Cerebellum (tissue), 4 donors: ENCODE measurements at places on chromosomes 13 and 19.
A peak's percentile ranks its signal among the peaks of the same experiment; 100 is the strongest.

- DNase-seq = no peak
Observed at GRCh38 chr13:110294146-110294545, 12.8 kb downstream of the COL4A1 start.

DNA sequence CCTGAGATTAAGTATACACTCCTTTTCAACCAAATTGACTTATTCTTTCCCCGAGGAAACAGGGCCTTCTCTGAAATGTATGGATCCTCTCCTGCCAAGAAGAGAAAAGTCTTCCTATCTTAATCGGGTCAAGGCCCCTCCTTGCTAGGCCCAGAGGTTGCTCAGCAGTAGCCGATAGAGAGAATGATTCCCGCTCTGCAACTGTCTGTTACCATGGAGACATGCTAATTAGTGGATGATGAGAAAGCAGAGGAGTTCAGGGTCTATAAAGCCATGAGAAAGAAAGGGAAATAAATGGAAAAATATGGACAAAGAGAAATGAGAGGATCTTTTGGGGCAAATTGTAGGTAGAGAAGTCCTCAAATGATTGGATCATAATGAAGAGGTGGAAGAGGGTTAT lies 103.5 kb downstream of the POU4F1 start:
- DNase-seq = no peak

DNA sequence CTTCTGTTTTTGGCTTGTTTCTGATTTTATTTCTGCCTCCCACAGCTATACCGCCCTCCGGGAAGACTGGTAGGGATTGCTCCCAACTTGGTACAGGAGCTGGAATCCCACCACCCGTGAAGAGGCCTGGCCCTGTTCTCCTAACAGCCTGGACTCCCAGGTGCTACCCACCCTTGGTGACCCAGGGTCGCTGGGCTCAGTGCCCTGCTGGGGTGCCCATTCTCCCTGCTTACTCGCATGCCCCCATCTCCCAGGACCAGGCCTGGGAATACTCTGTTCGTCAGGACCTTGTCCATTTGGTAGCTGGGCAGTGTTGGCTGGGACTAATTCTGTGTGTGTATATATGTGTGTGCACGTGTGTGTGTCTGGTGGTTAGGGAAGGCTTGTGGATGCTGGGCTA lies 41.0 kb upstream of the TMTC4 start:
- no peak for DNase-seq

DNA sequence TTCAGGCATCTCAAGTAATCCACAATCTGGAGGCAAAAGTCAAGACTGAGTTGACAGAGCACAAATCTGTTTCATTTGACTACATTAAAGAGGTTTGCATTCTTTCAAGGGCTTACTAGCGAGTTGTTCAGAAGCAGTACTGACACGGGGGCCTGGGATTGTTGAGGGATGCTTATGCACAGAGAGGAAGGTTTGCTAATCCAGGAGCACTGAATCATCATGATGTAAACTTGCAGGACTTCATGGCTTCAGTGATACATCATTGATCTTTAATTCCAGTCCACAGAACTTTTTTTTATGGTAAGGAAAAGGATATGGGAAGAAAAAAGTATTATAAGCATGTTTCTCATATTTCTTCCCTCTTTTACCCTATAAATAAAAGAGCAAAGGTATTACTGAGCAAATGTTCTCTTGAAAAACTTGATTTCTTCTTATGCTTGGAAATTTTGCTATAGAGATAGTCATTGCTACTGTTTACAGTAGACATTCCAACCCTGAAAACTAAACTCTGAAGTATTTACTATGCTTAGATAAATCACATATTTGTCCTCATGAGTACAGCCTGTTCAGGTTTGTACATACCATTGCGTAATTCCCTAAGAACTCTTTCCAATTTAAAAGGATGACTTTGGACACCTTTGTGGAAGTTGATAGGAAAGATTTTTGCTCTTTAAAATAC lies 65.8 kb upstream of the KPNA3 start:
- DNase-seq = no peak

- DNase-seq = no peak
Observed at GRCh38 chr13:80144493-80144892, 196.4 kb downstream of the SPRY2 start.

DNA sequence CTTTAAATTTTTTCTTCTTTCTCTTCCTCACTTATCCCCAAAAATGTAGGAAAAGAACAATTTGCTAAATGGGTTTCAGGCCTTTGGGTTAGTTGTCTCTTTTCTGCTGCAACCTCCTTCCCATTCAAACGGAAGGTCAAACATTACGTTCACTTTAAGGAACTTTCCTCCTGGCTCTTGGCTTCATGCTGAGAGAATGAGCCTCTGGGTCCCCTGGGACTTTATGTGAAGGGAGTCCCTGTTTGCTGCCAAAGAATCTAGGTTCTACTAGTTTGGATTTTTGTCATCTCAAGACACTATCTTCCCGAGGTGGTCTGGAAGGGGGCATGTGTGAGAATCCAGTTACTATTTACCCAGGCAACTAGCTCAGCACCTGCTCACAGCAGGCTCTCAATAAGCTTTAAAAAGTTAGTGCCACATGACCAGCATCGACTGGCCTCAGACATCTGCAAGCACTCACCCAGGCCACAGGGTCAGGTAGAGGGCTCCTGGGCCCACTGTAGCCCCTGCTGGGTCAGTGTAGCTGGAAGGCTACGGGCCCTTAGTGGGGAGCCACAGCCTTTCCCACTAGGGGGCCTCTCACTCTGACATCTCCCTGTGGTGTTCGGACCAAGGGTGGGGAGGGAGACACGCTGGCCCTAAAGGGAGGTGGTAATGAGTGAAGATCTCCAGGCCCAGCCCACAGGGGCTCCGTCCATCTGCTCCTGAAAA lies 40.5 kb downstream of the FAM124A start:
- DNase-seq = no peak

- no peak for DNase-seq
Observed at GRCh38 chr13:110493613-110494012, 67.9 kb downstream of the RAB20 start.

GRCh38 chr19:45471111-45471930 lies 3.5 kb downstream of the FOSB start:
- no peak for DNase-seq

DNA sequence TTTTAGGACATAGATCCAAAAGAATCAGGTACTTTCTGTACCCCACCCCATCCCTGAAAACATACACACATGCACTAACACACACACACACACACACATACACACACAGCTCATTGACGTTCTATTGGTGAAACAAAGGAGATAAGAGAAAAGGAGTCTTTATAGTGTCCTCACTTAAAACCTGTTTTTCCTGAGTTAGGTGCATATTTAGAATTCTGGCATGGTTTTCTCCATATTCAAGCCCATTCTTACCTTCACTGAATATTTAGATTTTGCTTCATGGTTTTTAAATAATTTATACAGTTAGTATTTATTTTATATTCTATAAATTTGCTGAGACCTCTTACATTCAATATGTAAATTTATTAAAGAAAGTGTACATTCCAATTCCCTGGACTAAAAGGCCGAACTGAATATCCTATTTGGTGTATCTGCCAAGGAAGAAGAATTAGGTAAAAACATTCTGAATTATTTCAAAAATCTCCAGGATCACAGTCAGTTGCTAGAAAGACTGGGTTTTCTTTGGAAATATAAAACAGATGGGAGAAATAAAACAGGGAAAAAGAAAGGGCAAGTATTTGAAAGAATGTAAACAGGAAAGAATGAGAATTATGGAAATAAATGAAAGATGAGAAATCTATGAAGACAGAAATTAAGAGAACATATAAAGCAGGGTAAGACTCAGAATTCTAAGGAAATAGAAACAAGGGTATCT lies 556.2 kb downstream of the KCTD12 start:
- DNase-seq = no peak

DNA sequence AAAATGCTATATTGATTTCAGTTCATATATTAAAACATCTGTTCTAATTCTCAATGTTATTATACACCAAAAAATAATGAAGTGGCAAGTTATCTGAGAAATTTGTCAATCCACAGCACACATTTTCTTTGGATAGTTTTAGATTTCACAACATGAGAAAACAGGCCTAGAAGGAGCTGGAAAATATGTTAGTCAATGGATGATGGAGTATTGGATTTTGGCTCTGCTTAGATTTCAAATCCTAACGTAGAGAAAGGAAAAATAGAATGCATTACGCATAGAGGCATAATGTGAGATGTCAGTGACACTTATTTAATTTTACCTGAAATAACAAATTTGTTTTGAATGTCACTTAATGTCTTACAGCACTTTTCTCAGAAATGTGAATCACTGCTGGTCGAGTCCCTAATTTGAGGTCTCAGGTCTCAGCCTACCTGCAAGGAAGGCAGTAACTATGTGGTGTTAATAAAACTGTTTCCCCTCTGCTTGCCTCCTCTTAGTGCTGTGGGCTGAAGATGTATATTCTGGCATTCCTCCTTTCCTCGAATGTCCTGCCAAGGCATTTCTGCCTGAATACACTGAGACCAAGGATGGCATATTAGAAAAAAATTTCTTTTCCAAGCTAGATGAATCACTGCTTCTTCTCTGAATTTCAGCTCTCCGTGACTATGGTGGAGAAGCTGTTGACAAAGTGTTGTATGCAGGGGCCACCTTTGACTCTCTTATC lies 232.4 kb downstream of the POSTN start:
- no peak for DNase-seq

- DNase-seq = no peak
Observed at GRCh38 chr19:1901940-1902404, 3.2 kb upstream of the ADAT3 start.

- no peak for DNase-seq
Observed at GRCh38 chr13:64680739-64681138, 2549.4 kb downstream of the PCDH9 start.

GRCh38 chr19:42420055-42420544 lies 7.1 kb downstream of the LIPE start:
- no peak for DNase-seq

- peak; percentile 16 for DNase-seq
Observed at GRCh38 chr13:102597029-102597961, 509 bp downstream of the TPP2 start.

DNA sequence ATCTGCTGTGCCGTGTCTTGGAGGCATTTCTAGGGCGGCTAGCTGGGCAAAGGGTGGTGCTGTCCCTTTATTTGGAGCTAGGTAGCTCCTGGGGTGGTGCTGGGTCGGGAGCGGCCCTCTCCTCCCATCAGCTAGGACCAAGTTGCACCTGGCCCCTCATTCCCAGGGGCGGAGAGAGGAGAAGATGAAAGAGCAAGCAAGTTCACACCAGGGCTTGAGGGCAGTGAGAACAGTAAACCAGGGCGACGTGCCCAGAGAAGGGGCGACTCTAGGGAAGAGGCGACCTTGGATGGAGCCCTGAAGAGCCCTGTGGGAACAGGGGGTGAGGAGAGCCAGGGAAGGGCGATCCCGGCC lies 17.0 kb upstream of the KCNN1 start:
- no peak for DNase-seq

- no peak for DNase-seq
Observed at GRCh38 chr19:46449228-46449627, 20.5 kb upstream of the PNMA8C start.

DNA sequence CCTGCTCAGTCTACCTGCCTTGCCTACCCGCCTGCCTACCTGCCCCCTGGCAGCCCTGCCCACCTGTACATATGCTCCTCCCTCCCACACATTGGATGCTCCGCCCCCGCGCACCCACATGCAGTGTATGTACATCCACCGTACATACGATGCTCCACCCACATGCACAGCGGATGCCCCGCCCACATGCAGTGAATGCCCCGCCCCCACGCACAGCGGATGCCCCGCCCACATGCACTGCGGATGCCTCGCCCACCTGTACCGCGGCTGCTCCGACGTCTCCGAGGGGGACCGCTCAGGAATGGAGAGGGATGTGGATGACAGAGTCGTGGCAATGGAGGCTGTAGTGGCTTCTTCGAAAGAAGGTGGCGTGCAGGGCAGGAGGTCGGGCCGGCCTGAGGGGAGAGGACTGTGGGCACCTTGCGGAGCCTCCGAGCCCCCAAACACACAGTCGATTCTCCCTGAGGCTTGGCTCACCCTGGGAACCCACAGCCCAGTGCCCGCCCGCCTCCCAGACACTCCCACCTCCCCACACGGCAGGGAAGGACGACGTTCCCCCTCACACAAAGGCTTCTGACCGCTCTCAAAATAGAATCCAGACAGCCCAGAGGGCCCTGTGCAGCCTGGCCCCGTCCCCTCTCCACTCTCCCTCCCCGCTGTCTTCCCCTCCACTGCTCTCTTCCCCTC lies 16.5 kb upstream of the CACTIN start:
- DNase-seq = no peak

DNA sequence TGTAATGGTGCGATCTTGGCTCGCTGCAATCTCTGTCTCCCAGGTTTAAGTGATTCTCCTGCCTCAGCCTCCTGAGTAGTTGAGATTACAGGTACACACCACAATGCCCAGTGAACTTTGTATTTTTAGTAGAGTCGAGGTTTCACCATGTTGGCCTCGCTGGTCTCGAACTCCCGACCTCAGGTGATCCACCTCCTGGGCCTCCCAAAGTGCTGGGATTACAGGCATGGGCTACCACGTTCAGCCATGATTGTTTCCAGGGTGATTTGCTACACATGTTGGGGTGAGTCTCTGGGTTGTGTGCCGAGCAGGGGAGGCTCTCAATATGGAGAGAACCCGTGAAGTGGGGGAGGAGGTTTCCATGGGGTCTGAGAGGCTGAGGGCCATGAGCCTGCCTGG lies 24.8 kb upstream of the CEACAM21 start:
- DNase-seq = no peak

DNA sequence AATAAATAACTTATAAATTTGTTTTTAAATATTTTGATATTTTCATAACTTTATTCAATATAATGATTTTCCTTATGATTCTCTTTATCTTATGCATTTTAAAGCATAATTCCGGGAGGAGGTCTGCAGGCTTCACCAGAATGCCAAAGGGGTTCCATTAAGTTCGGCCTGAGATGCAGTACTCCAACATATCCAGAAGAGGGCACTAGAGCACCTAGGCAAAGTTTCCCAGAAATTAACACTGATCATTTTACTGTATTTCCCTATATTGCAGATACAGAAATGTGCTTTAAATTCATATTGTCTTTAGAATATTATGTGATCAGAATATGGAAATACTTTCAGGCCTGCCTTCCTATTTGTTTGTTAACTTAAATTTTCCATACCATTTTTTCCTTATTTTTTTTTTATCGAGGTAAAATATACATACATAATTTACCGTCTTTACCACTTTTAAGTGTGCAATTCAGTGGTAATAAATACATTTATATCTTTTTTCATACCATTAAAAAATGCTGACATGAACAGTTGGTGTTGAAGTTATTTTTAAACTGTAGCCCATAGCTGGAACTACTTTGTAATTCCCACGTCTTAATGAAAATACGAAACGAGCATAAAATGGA lies 58.9 kb upstream of the TM9SF2 start:
- DNase-seq = peak; percentile 53

DNA sequence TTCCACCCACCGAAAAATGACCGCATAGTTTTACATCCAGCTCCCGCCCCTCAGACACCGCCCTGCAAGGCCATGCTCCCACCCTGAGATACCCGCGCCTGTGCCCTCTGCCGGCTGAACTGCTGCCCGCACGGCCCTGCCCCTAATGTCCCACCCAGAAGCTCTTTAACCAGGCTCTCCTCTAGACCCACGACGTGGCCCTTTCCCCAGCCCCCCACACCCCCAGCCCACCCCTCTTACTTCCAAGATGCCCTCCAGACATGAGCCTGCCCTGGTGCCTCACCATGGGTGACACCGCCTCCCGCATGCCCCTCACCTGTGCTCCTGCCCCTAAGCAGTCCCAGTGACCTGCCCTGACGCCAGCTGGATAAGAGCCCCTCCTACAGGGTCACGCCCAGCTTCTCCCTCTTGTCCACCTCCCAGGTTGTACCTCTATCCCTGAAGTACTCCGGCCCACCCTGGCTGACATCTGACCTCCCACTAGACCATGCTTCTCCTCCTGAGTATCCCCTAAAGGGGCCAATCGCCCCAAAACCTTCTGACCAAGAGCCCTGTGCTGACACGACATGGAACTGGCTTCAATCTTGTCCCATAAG lies 51.2 kb downstream of the COLGALT1 start:
- no peak for DNase-seq

GRCh38 chr19:47036097-47036651 lies 12.2 kb downstream of the TMEM160 start:
- DNase-seq = no peak
